ENCODE measurements at places on chromosomes 5 and 9.

GRCh38 chr9:1956958-1957357 is 58.2 kb upstream of the SMARCA2 start:
- no peak for DNase-seq

- no peak for DNase-seq
Measured at GRCh38 chr9:77175151-77175550, 2.2 kb upstream of the VPS13A start.

- DNase-seq: no peak
Measured at GRCh38 chr9:69104830-69105527, 69.1 kb upstream of the TJP2 start.

DNA sequence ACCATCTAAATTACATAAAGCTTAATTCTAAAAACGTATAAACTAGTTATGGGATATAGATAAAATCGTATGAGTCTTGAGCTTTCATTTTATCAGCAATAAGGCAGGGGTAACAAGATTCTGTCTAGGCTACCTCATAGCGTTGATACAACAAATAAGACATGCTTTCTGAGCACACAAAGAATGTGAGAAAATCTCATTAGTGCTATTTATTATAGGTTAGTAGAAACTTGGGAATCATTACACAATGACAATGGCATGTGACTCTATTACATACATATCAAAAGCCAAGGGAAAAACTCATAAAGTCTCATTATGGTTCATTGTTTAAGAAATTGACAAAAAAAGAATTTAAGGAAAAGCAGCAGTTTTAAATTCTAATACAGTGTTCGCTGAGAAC is 448.6 kb downstream of the PLK2 start:
- no peak for DNase-seq

- DNase-seq: no peak
Measured at GRCh38 chr5:72494623-72495124, 12.5 kb downstream of the ZNF366 start.

DNA sequence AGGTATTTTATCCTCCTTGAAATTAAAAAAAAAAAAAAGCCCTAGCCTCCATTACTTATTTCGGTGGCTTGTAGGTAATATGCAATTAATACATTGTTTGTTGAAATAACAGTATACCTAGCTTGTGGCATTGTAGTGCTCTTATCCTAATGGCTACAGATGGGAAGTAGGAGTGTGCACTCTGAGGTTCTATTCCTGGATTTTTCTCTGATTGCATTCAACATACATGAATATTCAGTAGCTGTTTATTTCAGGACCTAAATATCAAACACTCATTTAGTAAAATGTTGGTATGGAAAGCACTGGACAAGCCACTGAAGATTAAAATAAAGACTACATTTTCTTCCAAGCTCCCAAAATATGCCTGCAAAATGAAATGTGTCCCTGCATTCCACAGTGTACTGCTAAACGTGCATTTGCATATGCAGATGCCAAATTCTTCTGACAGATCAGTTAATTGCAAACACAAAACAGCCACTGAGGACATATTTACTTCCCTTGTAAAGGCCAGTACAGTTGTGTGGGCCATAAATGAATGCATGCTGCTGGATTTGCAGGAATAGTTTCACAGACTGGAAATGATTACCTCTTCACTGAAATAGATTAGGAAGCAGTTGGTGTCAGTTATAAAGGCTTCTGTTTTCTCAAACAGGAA is 826.1 kb downstream of the PRELID2 start:
- DNase-seq: no peak

DNA sequence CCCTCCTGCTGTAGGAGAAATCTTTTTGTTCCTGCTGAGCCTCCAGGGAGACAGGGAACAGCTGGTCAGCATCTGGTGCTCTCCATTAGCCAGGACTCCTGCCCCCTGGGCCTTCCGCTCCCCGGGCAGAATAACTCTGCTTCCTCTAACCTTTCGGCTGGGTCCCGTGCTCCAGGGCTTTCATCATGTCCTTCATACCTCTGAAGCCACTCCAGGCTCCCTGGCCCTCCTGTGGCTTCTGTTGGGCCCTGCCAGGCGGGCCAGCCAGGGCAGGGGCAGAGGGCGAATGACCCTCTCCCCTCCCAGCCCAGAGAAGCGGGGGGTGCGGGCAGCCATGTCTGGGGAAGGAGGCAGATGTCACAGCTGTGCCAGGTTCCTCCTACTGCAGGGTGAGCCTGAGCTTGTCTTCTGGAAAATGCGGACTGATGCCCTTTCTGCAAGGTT is 81.7 kb upstream of the LMX1B start:
- DNase-seq: no peak

DNA sequence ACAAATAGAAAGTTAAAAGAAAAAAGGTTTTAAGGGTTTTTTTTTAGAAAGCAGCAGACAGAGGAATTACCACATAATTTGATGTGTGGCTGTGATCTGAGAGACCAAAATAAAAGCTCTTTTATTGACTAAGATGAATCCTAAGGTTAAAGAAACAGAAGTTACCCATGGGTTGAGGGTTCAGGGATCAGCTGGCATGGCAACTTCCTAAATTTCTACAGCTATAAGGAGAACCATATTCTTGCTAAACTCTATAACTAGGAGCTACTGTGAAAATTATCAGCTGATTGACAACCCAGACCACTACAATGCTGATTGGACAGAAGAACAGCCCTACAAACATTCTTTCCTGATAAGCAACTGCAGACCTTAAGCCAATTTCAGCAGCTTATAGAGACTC is 40.2 kb downstream of the TMEM215 start:
- DNase-seq: no peak

DNA sequence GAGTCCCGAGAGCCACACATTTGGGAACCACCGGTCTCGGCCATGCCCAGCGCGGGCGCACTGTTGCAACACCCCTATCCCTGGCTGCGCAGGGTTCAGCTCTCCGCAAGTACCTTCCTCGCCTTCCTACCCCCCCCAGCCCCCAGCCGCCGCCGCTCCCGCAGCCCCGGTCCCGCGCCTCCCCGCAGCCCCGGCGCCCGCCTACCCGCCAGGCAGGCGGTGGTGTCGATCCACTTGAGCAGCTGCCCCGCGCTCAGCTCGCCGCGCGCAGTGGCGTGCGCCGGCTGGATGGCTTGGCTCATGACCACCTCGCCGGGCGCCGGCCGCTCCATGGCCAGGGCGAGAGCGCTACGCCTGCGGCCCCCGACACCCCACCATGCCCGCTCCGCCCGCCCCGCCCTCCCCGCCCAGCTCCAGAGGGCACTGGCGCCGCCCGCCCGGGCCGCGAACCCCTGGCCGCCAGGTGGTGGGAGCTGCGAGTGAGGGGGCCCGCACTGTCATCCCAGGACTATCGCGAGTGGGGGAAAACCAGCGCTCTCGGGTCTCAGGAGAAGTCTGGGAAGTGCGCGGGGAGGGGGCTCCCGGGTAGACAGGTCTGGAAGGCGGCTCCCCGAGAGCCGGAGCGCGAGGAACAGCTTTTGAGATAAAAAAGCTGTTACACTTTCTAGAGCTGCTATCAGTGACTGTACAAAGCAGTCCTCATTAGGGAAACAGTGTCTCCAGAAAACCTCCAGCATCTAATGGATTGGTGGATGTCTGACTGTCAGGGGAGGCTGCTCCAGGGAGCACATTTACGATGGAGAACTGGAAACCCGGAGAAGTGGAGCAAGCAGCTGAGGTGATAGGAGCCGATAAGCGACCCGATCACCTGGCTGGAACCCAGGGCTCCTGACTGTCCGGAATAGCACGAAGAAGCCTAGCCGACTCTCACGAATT is at the start of gene ACOT12:
TSS of gene ACOT12 (minus strand) at position 352 of the 936 bp plus-strand sequence. CDS start at position 332, 20 bp downstream.
- no peak for DNase-seq

DNA sequence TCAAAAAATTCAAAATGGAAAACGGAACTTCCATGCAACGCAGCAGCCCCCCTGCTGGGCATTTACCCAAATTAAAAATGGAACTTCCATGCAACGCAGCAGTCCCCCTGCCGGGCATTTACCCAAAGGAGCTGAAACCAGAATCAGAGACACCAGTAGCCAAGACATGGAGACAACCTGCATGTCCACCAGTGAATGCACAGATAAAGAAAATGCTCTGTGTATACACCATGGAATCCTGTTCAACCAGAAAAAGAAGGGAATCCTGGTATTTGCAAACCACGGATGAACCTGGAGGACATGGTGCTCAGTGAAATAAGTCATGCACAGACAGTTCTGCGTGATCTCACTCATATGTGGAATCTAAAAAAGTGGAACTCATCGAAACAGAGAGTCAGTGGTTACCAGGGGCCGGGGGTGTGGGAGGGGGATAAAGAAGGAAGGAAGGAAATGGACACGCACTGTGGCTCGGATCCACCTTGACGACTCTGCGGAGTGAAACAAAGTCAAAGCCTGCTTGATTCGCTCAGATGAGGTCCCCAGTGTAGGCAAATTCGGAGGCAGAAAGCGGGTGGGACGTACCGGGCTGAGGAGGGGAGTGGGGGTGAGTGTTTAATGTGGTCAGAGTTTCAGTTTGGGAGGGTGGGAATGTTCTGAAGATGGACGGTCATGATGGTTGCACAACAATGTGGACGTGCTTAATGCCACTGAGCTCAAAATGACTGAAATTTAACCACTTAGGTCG is 40.2 kb upstream of the EXOC3 start:
- peak; percentile 12 for DNase-seq

GRCh38 chr5:16570121-16570815 is 46.5 kb downstream of the RETREG1 start:
- DNase-seq: no peak

DNA sequence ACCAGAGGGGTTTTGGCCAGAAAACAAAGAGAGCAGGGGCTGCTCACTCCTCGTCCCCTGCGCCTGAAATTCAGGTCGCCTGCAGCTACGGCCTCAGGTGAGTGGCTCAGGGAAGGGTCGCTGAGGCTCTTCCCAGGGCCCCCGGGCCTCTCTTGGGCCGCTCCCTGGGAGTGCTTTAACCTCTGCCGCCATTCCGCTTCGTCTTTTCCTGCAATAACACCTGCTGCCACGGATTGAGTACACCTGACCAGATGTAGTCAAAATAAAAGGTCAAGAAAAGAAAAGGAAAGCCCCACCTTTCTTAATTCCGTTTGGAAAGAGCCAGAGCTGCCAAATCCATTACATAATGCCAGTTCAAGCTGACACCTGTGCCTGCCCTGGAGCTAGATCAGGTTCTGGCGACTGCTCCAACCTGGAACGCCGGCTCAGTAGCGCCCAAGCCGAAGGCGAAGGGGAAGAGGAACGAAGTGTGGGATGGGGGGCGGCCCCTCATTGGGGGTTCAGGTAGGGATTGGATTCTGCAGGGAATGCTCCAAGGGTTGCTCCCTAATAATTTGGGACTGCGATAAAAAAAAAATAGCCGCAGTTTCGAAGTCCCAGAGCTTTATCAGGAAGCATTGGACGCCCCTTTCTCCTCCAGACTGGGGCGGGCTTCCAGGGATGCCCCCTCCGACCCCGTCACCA is 193.9 kb downstream of the MEF2C start:
- DNase-seq: no peak

- no peak for DNase-seq
Measured at GRCh38 chr5:39440192-39440957, 15.6 kb upstream of the DAB2 start.

DNA sequence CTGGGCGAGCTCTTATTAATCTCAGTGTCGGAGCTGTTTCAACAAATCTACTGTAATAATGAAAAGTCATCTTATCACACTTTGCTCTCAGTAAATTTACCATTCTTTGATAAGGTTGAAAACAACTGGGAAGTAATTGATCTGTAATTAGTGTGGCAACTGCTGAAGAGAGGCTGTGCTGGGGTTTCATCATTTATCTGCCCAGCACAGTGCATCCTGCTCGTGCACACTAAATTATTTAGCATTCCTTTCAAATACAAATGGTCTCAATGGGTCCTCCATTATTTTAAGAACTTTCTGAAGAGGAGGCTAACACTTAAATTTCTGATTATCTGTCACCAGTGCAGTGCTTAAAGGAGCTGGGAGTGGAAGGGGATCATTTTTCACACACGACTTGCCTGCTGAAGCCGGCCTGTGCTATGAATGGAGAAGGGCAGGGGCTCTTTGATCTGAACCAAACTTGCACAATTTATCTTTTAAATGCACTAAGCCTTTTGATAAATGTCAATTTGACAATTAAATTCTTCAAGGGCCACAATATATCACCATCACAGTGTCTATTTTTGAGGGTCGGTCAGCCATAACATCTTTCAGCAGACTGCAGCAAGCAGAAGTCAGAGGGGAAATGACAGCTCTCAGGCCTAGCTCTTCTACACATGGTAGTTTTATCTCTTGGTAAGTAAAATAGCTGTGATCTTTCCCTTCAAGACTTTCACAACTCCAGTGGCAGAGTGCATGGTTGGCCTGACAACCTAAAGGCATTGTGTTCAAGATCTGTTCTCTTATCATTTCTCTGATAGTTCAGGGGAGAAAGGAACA is 106.4 kb upstream of the EFNA5 start:
- no peak for DNase-seq

- peak; percentile 60 for DNase-seq
Measured at GRCh38 chr5:134465816-134466240, 54.1 kb upstream of the CDKN2AIPNL start.

GRCh38 chr5:157471709-157472108 is 11.7 kb downstream of the NIPAL4 start:
- no peak for DNase-seq

DNA sequence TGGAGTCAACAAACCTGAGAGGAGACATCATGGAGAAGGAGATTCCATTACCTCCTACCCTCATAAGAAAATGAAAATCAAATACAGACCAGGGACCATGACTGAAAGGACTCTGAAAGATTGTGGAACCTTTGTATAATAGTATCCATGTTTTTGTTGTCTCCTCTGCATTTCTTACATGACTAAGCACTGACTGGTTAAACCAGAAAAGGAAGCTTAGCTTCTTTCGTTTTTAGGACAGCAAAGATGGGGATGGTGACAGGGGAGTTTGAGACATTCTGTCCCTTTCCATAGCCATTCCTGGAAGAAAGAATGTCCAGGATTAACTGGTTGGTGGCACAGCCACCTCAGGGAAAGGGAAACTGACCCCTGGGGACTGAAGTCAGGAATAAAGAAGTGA is 22.2 kb downstream of the ITGA1 start:
- no peak for DNase-seq

- no peak for DNase-seq
Measured at GRCh38 chr9:84670138-84671041, 861 bp downstream of the NTRK2 start.

- DNase-seq: peak; percentile 62
Measured at GRCh38 chr5:112174959-112175594, 244.0 kb downstream of the EPB41L4A start.

GRCh38 chr5:111004291-111004690 is 67.2 kb upstream of the TSLP start:
- DNase-seq: no peak

DNA sequence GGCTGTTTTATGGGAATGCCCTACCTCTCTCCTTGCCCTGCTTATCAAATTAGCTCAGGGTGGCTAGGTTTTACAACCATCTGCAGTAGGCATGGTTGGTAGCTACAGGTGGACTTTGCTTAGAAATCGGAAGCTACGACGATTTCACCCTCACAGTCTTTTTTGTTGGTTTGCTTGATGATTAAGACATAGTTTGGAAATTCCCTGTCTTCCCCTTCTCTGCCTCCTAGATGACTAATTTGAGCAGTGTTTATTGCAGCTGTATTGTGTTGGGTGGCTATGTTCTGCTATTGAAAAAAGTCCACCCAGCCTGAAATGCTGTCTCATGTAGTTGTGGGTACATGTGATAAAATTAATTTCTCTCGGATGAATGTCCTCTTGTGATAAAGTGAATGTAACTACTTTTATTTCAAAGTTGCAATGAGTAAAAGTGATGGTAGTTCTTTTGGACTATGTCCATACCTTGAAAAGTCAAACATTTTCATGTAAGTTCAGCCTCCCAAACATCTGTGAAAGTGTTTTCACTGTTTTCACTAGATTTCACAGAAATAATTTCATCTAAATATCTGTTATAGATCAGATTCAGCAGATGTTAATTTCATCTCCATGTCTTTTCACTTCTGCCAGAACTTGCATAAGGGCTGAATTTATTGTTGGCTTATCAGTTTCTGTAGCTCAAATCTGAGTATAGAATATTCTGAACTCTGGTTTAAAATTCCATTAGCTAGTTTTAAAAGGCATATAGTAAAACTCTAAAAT is 37.3 kb upstream of the FYB1 start:
- peak; percentile 64 for DNase-seq
